ENCODE measurements at places on chromosomes 3 and 15.

DNA sequence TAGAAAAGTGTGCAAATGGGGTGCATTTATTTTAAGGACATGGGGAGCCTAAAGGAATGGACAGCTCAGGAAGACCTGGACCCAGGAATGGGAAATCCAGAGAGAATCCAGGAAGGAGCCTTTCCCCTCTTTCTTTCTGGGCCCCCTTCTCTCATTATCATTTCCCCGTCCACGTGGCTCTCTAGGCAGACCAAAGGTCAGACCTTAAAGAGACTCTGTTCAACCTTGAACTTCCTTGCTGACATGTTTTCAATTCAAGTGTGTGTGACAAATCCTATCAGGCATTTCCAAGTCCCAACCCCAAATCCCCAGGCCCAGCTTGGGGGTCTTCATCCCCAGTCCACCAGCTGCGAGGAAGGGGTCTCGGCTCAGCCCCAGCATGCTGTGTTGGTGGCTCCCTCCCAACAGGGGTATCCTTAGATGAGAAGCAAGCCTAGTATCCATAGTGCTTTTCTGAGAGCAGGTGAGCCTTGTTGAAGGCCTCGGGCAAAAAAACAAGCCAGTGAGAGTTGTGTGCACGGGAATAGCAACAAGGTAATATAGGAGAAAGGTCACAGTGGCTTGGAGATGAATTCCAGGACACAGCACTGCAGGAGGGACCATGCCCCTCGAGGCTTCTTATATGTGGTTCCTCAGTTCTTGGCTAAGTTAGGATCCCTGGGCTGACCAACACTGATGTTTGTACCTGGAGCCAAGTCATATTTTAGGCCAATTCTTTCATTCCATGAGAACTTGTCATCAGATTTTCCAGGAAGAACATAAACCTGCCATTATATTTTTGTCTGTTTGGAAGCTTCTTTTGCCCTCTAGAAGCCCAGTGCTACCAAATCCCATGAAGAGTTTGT lies 130.0 kb downstream of the ASB7 start:
- no peak for DNase-seq

DNA sequence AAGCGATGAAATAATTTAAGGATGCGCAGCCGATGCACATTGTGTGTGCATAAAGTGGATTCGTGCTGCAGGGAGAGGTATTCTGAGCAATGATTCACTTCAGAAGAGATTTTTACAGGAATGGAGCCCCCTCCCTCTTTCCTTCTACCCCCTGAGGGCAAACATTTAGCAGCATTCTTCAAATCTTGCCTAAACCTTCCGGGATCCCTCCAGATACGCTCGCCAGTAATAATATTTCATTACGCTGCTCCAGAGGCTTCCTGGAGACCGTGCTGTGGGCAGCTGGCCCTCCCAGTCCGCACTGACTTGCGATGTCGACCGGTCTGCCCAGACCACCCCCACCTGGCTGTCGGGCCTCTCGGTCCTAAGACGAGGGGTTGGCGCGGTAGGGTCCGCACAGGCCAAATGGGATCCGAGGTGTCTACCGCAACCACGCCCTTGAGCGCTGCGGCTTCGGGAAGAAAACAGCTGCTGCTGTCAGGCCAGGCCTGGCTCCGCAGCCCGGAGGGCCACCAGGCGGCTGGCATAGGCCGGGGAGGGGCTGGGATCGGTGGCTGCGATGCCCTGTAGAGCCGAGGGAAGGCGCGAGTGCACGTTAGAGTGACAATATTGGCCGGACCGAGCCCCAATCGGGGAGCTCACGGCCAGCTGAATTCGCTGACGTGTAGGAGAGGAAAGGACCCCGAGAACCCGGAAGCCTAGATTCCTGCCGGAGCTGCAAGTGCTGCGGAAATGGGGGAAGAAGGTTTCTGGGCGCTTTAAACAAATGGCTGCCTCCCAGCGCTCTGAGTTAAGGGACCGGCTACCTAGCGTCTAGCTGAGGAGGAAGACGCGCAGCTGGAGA lies 14.3 kb downstream of the ZIC4 start:
- peak; percentile 26 for DNase-seq

DNA sequence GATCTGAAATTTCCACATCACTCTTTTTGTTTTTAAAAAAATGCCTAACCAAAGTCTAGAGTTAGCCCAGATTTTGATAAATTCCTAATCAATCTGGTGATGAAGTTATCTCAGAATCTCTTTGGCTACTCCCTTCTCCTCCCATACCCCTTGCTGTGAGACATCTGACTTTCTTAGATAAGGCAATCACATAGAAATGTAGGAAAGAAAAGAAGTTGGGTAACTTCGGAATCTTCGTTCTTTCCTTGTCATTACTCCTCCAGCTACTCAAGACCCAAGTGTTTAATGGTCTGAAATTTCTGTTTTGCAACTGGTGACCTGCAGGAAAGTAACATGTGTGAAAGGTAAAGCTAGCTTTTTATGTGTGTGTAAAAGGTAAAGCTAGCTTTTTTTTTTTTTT lies 37.8 kb downstream of the MYL3 start:
- no peak for DNase-seq

DNA sequence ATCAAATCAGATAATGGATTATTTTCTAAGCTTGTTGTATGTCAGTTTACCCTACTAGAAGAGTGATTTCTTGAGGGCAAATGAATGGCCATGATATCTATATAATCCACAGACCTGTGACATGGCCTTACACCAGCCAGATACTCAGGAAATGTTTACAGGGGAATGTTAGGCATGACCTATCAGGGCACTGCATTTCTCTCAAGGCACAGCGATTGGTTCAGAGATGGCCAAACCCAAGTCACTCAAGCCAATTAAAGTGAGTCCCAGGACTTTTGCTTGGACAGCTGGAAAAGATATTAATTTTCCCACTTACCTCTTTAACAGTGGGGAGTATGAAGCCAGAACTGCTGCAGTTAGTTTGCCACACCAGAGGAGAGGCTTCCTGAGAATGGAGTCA lies 28.7 kb upstream of the GATA2 start:
- no peak for DNase-seq

DNA sequence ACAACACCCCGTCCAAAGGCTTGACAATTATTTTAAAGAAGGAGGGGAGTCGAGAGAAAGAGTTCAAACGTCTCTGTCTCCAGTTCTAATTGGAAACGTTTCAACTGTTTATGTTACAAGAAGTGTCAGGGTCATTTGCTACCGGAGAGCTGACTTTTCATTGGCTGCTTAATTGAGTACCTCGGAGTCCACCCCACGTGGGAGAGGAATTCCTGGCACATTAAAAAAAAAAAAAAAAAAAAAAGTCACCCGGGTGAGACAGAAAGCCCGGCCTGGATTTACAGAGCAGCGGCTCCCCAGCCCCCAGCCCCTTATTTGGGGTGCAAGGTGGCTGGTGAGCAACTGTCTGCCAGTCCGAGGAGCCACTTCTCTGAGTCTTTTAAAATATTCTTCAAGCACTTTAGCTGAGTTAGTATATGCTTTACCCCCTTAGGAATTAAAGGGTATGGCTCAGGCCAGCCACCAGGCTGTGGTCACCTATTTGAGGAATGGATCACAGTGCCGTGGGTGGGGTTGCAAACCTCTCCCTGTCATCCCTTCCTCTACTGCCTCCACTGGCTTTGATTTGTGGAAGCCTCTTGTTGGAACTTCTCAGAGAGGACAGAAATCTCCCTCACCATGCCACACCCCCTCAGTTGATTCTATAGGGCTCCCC lies 3.9 kb upstream of the TLE3 start:
- peak; percentile 87 for DNase-seq

DNA sequence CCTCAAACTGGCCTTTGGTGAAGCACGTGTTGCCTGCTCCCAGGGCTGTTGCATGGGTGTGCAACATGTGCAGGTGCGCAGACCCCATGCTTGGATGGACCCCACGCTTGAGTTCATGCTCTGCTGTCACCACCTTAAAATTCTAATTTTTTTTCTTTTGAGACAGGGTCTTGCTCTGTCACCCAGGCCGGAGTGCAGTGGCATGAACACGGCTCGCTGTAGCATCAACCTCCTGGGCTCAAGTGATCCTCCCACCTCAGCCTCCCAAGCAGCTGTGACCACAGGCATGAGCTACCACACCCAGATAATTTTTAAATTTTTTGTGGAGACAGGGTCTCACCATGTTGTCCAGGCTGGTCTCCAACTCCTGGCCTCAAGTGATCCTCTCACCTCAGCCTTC lies 9.1 kb upstream of the IGDCC3 start:
- DNase-seq = no peak

- DNase-seq = no peak
Observed at GRCh38 chr3:83902787-83903533, 1055.8 kb upstream of the CADM2 start.

DNA sequence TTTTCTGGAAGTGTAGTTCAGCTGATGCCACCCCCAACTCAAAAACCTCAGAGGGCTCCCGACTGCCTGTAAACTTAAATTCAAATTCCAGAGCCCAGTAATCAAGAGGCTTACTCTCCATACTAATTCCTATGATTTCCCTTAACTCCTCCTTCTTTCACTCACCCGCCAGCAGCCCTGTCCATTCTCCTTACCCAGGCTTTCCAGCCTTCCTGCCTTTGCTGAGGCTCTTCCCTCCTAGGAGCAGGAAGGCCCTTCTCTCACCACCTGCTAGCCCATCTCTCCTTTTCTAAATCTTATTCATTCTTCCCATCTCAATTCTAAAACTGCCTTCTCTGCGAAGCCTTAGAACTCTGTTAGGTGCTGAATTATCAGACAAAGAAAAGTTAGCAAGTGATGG lies 30.4 kb downstream of the RORA start:
- no peak for DNase-seq

GRCh38 chr3:11072631-11073030 lies 80.1 kb downstream of the SLC6A1 start:
- no peak for DNase-seq

DNA sequence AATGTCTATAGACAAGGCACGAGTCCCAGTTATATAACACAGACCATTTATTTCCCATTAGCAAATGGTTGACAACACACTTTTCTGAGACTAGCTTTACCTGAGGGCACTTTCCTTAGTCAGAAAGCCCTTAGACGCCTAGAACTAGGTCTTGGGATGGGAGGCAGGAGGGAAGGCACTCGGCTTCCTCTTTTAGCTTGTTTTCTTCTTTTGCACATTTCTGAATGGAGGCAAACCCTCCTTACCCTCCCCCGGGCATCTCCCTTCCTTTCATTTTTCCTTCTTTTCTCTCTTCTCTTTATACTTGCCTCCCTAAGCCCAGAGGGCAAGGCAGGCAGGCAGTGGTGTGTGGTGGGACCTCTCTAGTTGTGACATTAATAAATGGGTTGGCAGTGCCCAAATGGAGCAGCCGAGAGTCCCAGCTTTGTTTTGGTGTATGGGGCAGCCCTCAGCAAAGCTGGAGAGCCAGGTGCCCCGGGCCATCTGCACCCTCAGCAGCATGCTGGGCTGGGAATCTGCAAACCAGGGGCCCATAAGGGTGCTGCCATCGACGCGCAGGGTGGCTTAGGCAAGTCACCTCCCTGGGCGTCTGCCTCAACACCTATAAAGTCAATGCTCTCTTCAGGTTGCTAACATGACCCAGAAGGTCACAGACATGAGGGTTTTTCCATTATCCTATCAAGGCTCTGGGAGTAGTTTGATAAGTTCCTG lies 21.1 kb upstream of the BCL2L10 start:
- DNase-seq = no peak

DNA sequence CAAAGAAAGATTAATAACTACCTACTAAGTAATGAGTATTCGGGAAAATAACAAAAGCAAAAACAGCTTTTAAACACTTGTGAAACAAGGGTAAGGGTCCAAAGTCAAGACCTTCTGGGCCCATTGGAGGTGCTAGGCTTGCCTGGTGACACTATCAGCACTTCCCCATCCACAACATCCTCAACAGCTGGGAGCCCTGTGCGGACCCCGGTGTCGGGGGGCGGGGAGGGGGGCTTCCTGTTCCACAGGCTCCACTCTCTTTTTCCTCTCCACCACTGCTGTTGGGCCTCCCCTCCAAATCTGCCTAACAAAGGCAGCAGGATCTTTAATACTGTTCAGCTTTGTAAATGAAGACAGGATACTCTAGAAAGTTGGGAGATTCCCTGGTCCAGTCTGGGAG lies 21.6 kb downstream of the NGRN start:
- no peak for DNase-seq

- DNase-seq = no peak
Observed at GRCh38 chr15:29045717-29046116, 159.9 kb downstream of the APBA2 start.

DNA sequence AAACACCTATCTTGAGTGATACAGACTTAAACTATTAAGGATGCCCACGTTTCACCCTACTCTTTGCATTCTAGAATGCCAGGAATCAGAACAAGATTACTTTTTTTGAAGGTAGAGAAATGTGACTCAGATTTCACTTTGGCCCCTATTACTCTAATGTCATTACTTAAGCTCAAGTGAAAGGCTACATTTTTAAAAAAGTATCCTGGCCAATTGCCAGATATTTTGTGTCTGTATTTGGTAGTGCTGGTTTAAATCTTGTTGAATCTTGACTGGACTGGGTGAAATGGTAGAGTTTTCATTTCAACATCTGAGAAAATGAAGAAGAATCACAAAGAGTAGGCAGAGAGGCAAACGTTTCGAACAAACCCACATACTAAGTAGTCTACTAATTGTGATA lies 218.2 kb upstream of the UBE2E1 start:
- DNase-seq = no peak

DNA sequence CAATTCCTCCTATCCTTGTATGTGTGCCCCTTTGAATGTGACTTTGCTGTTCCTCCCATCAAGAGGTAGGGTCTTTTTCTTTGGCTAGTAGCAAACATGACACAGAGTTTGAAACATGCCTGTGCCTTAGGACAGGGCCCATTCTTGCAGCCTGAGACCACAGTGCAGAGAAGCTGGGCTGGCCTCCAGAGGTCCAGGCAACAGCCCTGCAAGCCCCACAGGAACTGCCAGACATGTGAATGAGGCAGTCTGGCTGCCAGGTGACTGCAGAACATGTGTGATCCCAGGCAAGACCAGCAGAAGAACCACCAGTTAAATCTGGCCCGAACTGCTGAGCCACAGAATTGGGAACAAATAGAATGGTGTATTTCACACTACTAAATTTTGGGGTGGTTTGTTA lies 1.2 kb upstream of the HGD start:
- no peak for DNase-seq

GRCh38 chr3:140358686-140359085 lies 319.2 kb upstream of the TRIM42 start:
- DNase-seq = peak; percentile 21

GRCh38 chr15:91270747-91271146 lies 170.7 kb downstream of the SV2B start:
- no peak for DNase-seq

- DNase-seq = no peak
Observed at GRCh38 chr3:139122612-139123011, 77.9 kb upstream of the PRR23C start.

- no peak for DNase-seq
Observed at GRCh38 chr3:61788623-61789507, 227.5 kb downstream of the PTPRG start.

- DNase-seq = no peak
Observed at GRCh38 chr3:184822654-184823053, 10.7 kb downstream of the VPS8 start.

- no peak for DNase-seq
Observed at GRCh38 chr3:55615694-55616295, 128.7 kb upstream of the WNT5A start.

- no peak for DNase-seq
Observed at GRCh38 chr3:113259196-113259595, 47.8 kb downstream of the BOC start.

Data from NCI-H2081 (cell line).